ENCODE measurements at places on chromosomes 12 and 14.

DNA sequence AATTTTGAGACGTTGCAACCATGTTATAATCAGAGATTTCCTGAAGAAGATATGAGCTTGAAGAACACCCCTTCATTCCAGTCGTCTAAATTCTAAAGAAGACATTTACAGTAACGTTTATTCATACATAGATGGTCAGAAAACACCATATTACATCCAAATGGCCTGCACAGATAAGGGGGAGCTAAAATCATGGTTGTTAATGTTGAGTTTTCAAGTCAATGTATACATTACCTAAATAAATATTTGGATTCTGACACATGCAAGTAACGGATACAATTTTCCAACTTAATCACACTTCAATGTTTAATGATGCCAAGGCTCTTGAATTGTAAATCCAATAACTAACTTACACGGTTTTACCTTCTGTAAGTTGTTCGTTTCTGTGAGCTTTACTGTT lies 318.4 kb downstream of the SLC6A15 start:
- no peak for DNase-seq

DNA sequence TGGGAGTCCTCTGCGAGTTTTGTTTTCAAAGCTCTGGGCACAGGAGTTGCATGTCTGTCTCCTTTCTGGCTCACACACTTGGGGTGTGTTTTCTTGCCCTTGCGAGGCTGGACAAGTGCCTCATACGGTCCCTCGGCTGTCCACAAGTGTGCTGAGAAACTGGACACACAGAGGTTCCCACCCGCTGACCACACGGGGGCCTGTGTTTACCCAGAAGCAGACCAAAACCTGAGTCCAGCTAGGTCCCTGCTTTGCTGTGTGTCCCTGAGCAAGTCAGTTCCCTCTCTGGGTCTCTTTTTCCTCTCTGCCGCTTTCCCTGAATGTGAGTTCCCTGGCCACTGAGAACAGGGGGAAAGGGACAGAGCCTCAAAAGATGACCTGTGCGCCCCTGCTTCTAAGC lies 678 bp upstream of the OAS2 start:
- no peak for DNase-seq

DNA sequence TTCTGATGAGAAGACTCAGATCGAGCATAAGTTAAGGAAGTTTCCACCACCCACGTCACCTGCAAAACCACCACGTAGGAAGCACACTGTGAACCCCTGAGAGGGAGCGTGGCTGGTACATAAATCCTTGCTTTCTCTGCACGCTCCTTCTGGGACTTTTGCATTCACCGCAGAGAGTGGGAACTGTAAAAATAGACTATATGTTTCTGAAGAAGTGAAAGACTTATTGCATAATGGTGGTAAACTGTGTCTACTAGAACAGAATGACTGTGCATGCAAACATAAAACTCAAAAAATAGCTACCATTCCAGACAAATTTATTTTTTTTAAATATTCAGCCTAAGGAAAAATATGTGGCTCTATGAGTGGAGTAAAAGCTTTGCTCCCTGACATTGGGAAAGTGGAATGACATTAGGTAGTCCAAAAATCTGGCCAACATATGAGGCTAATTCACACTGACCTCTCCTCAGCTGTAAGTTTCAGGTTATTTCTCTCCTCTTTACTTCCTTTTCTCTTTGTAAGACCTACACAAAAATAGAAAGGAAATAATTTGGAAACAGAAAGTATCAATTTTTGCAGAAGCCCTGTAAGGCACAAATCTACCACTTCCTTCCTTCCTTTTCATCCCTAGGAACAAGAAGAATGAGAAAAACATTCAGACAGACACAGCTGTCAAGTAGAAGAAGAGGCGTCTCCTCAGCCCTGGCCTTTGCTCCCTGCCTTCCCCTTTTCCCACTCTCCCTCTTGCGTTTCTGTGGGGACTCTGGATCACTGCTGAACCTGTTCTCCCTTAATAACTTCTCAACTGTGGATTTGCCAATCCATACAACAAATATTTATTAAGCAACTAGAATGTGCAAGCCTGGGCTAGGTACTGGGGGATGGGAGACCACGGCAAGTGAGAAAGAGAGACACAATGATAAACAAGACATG lies 264.3 kb upstream of the FOXN3 start:
- DNase-seq: no peak

DNA sequence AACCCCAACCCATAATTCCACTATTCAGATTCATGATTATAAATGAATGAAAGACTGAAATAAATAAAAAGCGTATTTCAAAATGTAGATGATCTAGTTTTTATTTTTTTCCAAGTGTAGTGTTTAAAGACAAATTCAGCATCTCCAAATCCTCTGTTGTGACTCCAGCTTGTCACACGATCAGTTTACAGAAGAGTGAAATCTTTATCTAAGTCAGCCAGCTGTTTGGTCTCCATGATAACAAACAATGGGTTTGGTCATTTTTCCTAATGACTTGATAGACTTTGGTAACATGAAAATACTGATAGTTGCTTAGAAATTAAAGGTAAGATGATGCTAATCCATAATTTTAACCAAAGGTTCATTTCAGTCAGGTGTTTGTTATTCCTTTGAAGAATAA lies 114.5 kb upstream of the RASSF8 start:
- DNase-seq: no peak

- no peak for DNase-seq
Observed at GRCh38 chr12:51661199-51661598, 70.2 kb downstream of the SCN8A start.

- DNase-seq: no peak
Observed at GRCh38 chr14:60220084-60220483, 28.9 kb upstream of the PPM1A start.

- DNase-seq: no peak
Observed at GRCh38 chr14:105690671-105691070, 164.3 kb downstream of the TMEM121 start.

GRCh38 chr12:113875691-113876090 lies 90.4 kb downstream of the RBM19 start:
- DNase-seq: peak; percentile 84

- peak; percentile 45 for DNase-seq
Observed at GRCh38 chr14:55889124-55889523, 229.1 kb upstream of the PELI2 start.

- DNase-seq: no peak
Observed at GRCh38 chr12:68611094-68611805, 551 bp downstream of the RAP1B start.

DNA sequence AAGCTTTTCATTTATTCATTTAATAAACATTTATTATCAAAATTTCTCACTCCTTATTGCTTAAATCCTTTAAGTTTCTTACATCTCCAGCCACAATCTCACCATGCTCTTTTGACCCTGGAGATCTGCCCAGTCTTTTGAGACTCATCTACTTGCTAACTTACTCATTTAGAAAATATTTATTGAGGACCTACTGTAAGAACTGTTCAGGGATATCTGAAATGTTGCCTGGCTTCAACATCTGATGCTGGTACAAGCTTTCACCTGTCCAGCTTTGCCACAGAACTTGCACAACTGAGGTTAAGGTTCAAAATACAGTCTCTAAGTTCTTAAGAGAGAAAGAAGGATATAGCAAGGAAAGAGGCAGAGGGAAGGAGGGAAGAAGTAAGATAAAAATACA lies 17.5 kb upstream of the GXYLT1 start:
- DNase-seq: no peak

DNA sequence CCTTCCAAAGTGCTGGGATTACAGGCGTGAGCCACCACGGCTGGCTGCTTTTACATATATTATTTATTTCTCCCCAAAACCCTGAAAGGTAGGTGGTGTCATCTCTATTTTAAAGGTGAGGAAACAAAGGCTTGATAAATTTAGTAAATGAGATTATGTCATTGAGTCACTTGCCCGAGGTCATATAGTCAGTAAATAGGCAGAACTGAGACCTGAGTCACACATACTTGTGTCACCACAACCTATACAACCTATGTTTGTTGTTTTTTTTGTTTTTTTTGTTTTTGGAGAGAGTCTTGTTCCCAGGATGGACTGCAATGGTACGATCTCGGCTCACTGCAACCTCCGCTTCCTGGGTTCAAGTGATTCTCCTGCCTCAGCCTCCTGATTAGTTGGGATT lies 12.8 kb downstream of the TSFM start:
- no peak for DNase-seq

- DNase-seq: no peak
Observed at GRCh38 chr12:7061138-7061537, 620 bp downstream of the C1S start.

GRCh38 chr14:93281937-93282336 lies 50.9 kb downstream of the BTBD7 start:
- DNase-seq: no peak

GRCh38 chr12:98332642-98333041 lies 182.7 kb upstream of the TMPO start:
- DNase-seq: no peak

DNA sequence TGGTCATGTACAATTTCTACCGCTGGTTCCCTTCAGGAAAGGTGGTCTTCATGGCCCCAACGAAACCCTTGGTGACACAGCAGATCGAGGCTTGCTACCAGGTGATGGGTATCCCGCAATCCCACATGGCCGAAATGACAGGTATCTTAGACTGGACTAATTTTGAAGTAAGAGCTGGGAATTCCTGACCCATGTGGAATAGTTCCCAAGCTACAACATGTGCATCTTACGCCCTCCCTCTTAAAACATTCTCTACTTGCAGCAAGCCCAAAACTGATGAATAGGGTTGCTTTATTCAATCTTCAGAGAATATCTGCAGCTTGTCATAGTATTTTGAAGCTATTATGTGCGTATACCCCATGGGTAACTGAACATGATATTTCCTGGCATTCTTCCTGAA lies 669 bp downstream of the FANCM start:
- no peak for DNase-seq

GRCh38 chr14:91847693-91848092 lies 19.6 kb downstream of the TC2N start:
- no peak for DNase-seq

GRCh38 chr12:39390752-39391151 lies 52.2 kb downstream of the KIF21A start:
- DNase-seq: no peak

DNA sequence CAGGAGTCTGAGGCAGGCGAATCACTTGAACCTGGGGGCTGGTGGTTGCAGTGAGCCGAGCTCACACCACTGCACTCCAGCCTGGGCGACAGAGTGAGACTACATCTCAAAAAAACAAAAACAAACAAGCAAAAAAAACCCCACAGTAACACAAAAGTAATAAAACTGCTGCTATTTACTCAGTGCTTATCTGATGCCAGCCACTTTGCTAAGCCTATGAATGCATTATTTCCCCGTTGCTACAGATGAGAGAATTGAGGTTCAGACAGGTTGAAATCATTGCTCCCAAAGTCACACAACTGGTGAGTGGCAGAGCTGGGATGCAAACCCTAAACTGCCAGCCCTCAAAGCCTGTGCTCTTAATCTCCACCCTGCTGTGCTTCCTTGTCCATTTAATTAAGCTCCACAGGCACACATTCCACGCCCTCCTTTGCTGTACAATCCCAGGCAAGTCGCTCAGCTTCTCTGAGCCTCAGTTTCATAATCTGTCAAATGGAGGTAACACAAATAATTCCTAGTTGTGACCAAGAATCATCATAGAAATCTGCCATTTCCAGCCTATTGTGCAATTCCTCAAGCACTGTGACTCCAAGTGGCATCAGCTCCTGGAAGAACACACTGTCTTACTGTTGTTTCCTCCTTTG lies 5.7 kb upstream of the OAS3 start:
- DNase-seq: no peak

DNA sequence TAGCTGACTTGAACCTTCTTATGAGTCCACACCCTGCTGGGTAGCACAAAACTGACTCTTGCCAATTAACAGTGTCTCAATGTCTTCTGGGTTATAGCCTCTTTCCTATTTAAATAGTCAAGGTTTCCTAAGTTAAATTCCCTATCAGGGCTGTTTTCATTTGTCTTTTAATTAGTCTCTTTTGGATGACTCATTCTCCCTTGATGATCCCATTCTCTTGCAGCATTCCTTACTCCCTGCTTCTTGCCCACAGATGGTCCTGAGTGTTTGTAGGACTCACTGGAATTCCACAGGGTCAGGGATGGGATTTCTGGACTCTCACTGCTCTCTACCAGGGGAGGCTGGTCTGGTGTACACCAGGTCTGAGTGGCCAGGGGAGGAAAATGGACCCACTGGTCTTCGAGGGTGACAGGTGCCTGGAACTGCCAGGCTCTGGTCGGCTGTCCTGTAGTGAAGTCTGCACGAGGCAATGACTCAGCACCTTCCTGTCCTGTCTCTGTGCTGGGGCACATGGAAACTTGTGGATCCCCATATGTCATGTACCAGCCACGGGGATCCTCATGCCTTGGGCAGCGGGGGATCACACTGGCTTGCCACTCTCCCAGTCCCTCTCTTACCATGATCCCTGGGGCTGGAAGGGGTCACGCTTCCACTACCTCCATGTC lies 236.5 kb upstream of the PELI2 start:
- DNase-seq: no peak

DNA sequence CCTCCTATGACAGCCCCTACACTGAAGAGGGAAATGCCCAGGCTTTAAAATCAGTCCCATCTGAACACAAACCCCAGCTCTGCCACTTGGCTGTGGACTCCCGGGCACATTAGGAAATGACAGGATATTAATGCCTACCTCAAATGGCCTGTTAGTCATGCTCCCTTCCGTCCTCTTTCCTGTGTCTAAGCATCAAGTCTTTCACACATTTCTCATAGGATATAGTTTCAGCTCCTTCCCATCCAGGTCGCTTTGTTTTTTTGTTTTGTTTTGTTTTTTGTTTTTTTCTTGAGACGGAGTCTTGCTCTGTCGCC lies 16.1 kb downstream of the PLEK2 start:
- no peak for DNase-seq
